ENCODE measurements at places on chromosomes 6 and 20.

DNA sequence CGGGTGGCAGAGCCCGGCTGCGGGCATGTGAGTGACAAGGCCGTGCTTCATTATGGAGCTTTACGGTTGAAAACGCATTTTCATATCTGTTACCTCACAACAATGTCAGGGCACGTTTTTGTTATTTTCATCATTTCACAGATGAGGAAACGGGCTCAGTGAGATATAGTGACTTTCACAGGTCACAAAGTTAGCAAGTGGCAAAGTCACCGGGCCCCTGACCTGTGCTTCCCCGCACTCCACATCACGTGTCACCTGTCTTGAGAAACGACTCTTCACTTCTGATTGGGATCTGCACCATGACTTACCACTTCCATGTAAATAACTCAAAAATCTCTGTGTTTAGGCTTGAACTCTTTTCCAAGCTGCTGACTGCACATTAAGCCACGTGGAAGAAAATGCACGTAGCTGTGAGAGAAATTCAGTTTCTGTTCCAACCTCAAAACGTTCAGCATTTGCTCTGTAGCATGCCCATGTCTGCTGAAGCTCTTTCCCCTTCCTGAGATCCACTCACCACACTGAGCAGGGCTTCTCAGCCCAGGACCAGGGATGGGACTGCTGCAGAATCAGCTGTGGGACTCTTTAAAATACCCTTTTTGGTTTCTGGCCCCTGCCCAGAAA lies 107.2 kb downstream of the ARMC2 start:
- DNase-seq, result no peak

DNA sequence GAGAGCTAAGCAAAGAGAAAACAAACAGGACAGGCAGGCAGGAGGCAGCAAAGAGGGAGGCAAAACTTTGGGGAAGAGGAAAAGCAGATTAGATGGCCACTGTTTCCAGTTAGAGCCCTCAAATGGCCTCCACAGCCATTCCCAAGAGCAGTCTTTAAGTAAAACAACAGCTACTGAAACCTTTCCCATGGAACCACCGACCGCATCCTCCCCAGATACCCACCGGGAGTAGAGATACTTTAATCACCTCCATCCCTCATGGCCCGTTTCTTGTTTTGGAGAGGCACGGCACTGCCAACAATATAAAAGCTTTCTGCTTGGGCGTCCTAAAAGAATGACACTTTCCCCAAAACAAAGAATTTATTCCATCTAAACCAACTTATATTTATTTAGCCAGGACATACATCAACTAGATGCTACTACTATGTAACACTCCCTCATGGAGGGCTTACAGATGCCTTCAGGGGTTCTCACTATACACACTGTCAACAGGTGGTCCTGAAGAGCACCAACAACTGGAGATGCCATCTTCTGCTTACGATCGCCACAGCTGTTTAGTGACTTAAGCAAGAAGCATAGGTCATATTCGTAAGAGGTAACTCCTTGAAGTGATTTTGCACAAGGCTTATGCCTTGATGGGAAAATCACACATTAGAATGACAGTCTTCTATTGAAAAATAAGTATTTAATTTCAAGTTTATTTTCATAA lies 43.4 kb downstream of the CNKSR3 start:
- DNase-seq, result no peak

DNA sequence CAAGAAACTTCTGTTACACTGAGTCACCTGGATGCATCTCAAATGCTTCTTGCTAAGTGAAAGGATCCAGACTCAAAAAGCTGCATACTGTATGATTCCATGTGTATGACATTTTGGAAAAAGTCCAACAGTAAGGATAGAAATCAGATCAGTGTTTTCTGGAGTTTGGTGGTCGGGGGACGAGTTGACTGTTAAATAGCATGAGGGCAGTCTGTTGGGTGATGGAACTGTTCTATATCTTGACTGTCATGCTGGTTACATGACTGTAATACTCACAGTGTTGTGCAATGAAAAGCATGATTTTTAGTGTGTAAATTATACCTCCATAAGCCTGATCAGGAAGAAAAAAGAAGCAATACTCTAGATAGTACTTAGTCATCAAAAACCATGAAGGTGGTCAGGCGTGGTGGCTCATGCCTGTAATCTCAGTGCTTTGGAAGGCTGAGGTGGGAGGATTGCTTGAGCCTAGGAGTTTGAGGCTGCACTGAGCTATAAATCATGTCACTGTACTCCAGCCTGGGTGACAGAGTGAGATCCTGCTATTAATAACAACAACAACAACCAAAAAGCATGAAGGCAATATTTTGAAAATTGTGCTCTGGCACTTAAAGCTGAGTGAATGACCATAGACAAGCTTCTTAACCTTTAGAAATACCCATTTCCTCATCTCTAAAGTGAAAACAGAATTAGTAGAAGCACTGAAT lies 30.5 kb upstream of the SASH1 start:
- no peak for DNase-seq

DNA sequence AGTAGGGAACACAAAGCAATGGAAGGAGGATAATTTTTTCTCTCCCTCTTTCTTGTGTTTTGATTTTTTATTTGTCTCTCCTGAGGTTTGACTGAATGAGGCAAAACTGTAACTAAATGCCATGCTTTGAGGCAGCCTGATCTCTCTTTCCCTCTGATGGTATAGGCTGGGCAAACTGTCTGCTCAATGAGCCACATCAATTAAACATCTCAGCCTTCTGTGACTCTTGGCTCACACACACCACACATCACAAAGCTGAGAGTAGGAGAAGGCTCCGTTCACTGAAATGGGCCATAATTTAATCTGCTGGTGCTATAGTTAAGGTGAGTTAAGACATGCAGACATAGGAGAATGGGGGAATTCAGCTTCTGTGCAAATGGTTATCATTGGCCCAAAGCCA lies 28.1 kb upstream of the SCGN start:
- DNase-seq, result no peak

- no peak for DNase-seq
Observed at GRCh38 chr6:11055127-11055627, 11.1 kb upstream of the ELOVL2 start.

All from hematopoietic multipotent progenitor cell (in vitro differentiated cells).